ENCODE measurements at places on chromosomes 13 and 19.
A peak's percentile ranks its signal among the peaks of the same experiment; 100 is the strongest.

DNA sequence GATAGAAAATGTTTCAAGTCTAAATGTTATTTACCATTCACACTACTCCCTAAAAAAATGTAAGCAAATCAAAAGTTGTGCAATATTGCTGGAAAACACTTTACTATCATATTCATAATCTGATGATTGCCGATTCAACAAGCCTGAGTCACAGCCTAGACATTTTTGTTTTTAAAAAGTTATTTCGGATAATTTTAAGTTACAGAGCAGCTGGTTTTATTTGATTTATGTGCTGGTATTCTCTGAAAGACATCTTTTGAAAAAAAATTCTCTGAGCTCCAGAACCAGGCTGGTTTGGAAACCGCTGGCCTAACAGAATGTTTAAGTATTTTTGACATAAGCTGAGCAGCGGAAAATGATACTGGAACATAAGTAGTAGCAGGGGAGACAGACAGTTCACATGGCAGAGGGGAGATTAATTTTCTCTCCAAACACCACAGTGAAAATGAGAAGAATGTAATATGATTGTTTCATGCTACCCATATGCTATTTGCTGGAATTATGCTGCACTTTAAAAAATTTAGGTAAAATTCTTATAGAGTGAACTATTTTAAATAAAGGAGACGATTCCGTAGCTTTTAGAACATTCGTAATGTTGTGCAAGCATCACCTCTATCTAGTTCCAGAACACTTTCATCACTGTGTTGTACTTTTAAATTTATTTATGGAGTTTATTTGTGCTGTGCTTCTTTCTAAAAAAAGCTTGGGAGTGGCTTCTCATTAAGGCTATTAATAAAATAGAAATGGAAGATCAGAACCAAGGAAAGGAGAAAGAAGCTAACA, 36.1 kb downstream of the TBC1D4 start:
- DNase-seq: no peak

- DNase-seq: no peak
These were observed 4.1 kb downstream of the TIMM13 start for GRCh38 chr19:2423071-2423914.

DNA sequence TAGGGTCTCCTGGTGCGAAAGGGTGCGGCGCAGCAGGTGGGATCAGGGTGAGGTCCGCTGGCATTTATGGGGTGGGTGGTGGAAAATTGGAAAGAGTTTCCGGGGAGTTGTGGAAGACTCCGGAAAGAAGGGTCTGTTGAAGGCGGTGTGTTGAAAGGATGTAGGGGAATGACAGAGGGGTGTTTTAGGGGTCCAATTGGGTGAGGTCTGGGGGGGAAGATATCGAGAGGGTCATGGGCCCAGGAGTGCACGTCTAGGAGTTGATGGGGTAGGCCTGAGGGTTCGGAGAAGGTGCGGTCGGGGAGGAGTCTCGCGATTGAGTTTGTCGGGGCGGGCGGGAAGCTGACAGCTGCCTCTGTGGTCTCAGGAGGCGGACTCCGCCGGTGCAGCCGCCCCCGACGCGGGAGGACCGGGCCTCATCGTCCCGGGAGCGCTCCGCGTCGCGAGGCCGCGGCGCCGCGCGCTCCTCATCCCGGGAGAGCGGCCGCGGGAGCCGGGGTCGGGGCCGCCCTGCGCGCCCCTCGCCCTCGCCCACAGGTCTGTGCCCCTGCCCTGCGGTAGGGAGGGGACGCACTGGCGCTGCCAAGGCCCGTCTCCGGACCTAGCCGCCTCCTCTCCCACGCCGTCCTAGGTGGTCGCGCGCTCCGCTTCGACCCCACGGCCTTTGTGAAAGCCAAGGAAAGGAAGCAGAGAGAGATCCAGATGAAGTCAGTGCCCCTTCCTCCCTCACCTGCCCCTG, 7.0 kb downstream of the PGLYRP1 start:
- DNase-seq: no peak

GRCh38 chr13:100875392-100876043, 200.9 kb upstream of the TMTC4 start:
- DNase-seq: no peak

DNA sequence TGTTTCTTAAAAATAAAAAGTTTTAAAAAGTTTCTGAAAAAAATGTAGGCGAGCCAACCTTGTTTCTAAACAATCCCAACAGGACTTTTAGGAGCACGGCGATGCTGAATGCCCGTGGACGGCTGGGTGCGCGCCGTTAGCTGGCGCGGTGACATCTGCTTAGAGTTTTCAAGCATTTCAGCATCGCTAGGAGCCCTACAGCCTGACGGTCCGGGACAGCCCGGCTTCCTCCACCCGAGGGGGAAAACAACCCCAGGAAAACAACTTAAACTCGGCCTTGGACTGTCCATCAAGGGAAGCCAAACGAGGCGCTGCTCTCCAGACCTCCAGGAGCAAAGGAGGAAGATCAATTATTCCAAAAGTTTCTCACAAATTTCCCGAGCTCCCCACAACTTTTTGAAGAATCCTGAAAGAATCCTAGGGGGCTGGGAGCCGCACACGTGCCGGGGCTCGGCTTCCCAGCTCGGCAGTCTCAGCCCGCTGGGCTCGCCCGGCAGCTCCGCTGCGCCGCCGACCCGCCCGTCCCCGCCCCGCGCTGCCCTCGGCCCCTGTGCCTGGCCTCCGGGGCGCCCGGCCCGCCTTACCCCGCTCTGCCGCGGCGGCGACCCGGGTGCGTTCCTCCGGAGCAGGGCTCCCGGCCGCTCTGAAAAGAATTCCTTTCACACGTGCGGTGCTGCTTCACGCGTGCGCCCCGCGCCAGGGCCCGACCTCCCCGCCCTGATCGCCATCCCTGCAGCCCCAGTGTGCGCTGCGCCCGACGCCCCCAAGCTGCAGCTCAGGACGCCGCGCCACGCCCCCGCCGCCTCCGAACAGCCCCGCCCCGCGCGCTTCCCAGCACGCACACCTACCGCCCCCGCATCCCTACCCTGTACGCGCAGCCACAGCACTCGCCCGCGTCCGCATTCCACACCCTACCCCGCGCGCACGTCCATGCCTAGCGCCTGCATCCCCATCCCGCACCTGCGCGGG, at the start of gene GJA3:
Gene GJA3, minus strand, starts transcription at position 747 of the 969 bp plus-strand sequence. CDS start 17,764 bp downstream, outside the sequence.
- no peak for DNase-seq

- DNase-seq: no peak
These were observed 1262.5 kb downstream of the EFNB2 start for GRCh38 chr13:105272660-105273631.

DNA sequence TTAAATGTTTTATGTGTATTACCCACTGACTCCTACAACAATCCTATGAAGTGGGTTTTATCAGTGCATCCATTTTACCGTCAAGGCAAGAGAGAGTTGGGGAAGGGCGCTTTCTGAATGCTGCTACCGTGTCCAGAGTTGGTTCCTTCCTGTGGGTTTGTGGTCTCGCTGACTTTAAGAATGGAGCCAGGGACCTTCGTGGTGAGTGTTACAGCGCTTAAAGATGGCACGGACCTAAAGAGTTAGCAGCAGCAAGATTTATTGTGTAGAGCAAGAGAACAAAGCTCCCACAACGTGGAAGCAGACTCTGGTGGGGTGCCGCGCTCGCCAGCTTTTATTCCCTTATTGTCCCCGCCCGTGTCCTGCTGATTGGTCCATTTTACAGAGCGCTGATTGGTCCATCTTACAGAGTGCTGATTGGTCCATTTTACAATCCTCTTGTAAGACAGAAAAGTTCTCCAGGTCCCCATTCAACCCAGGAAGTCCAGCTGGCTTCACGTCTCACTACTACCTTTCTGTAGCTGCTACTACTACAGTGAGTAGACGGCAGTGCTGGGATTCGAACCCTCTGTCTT, 6.1 kb downstream of the OSCAR start:
- no peak for DNase-seq

GRCh38 chr13:114022876-114023275, 49.0 kb upstream of the C13orf46 start:
- DNase-seq: no peak

DNA sequence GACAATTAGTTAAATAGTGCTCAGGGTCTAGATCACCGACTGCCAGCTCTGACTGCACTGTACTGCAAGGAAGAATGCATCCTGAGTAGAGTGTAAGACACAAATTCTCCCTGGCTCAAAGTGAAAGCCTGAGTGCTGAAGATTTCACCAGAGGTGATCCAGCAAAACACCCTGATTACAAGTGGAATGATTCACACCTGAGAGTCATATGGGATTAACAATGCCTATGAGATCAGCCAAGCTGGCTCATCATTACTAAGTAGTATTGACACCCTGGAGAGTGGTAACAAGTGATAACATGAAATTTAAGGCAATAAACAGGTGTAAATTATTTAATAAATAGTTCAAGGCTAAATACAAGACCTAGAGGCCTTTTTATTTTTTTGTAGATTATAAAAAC, 403.8 kb upstream of the PRR20A start:
- no peak for DNase-seq

DNA sequence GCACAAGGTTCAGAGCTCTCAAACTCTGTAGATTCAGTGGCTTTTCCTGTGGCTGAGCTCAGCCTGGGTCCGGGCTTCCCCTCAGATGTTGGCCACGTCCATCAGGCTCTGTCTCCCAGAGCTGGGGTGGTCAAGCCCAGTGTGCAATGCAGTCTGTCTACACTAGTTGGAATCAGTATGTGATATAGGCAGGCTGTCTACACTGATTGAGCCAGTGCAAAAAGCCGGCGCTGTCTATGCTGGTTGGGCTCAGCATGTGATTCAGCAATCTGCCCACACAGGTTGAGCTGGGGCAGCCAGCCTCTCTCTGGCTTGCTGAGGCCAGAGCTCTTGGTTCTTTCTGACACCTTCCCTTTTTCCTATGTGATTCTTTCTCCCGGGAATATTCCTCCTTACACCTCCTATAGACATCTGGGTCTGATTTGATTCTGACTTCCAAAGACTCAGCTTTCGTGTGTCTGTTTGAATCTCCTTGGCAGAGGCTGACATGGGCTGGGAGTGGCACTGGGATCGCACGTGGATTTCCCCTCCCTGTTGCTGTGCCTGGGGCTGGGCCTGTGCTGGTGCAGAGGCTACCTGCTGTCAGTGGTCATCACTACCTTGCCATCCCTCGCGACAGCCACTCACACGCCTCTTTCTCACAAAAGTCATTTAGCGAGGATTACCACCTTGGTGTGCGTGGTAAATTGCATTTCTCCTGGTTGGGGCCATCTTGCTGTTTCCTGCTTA, 9.3 kb downstream of the CHST8 start:
- DNase-seq: no peak

DNA sequence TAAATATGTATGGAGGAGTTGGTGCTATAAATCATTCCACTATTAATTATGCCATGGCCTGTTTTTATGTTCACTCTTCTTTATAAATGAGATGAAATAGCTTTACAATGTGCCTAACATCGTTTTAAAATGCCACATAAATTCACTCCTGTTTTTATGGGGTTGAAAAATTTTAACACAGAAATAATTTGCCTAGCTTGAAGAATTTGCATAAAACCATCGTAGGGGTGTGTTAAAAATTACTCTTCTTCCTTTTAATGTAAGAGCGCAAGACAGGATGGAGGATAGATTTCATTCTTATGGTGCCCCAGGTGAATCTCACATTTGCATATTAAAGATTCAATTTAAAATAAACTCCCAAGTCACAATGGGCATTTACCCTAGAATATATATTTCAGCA, 447.8 kb downstream of the OXGR1 start:
- DNase-seq: no peak

GRCh38 chr19:10719466-10719961, 1.6 kb downstream of the DNM2 start:
- no peak for DNase-seq

DNA sequence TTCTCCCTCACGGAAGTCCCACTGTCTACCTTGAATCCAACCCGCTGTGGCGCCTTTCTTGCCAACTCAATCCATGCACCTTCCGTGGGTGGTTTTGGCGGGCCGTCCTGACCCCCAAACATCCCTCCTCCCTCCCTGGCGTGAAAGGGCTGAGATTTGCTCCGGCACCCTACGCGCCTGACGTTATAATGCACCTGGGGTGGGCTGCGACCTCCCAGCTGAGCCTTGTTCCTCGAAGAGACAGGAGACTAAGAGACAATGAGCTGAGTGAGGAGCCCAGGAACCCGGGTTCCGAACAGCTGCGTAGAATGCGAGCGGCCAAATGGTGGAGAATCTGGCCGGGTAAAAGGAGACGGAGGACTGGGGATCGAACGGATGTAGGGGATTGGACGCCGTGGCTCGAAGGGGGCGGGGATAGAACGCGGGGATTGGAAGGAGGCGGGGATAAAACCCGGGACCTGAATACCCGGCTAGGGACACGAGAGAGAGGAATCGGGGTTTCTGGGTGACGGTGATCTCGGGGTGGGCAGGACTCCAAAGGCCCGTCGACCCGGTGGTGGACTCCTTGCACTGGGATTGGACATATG, at the start of gene CPT1C:
Gene CPT1C, plus strand, starts transcription at position 461 of the 587 bp plus-strand sequence. CDS start 1,137 bp downstream, outside the sequence.
- peak; percentile 86 for DNase-seq

GRCh38 chr19:33416307-33417215, 43.1 kb downstream of the CEBPG start:
- peak; percentile 49 for DNase-seq

GRCh38 chr13:28541966-28542365, 47.0 kb upstream of the FLT1 start:
- DNase-seq: no peak

- DNase-seq: no peak
These were observed 86.5 kb downstream of the PCDH9 start for GRCh38 chr13:67143544-67144115.

- no peak for DNase-seq
These were observed 229.0 kb downstream of the POSTN start for GRCh38 chr13:37369616-37370015.

- DNase-seq: no peak
These were observed 4.0 kb upstream of the NFIX start for GRCh38 chr19:12991296-12991695.

DNA sequence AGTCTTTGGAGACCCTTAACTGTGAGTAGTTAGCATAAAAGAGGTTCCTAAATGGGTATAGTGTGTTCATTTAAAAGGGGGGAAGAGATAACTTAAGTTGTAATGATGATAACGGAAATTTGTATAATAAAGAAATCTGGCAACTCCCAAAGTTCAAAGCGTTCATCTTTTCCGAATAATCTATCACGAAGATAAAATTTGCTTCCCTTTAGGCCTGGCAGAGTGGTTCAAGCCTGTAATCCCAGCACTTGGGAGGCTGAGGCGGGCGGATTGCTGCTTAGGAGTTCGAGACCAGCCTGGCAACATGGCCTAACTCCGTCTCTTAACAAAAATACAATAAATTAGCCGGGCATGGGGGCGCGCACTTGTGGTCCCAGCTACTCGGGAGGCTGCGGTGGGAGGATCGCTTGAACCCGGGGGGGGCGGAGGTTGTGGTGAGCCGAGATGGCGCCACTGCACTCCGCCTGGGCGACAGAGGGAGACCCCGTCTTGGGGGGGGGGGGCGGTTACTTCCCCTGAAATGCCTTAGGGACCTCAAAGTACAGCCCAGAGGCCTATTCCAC, 934 bp downstream of the N4BP2L2 start:
- no peak for DNase-seq
